ENCODE measurements at places on chromosomes 2 and 18. TPM values are rescaled to one million over a fixed set of nuclear protein-coding genes. Genes with fewer than 3 reads are reported as not detected.
A peak's percentile ranks its signal among the peaks of the same experiment; 100 is the strongest.

The UBE2E3 gene
- 43.1 TPM for total RNA-seq

The FHL2 gene
- total RNA-seq, result 103 TPM

The RND3 gene
- 57.1 TPM for total RNA-seq

The WNT6 gene
- total RNA-seq, result 0.37 TPM

- DNase-seq, result no peak
- H3K4me1 ChIP-seq, result no peaks in the 10 kb centered on the region
- H3K4me3 ChIP-seq, result no peak overlapping the region
- H3K36me3 ChIP-seq, result no peaks in the 10 kb centered on the region
Measured at GRCh38 chr18:25310045-25310444, 41.9 kb downstream of the ZNF521 start.

- H3K4me3 ChIP-seq, result no peak overlapping the region
- no peaks in the 10 kb centered on the region for H3K27me3 ChIP-seq
- peak overlapping the region; percentile 26 for H3K27ac ChIP-seq
- H3K36me3 ChIP-seq, result no peaks in the 10 kb centered on the region
- no peaks in the 10 kb centered on the region for H3K4me1 ChIP-seq
Measured at GRCh38 chr18:77209587-77209986, 40.1 kb upstream of the GALR1 start.

DNA sequence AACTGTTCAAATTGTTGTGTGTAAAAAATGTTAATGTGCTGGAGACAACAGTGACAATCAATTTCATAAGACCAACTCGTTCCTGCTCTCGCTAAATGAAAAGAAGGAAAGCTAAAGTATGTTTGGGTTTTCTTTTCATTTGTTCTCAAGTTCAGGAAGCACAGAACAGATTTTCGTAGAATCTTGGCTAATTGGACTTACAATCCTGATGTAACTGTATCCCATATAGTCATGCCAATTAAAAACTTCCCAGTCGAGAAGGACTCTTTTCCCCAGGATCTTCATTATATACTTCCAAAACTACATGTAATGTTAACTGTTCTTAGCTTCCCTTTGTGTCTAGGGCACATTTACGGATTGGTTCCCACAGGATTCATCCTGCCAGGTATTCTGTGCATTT, 135.4 kb upstream of the ITGB6 start:
- H3K36me3 ChIP-seq, result no peaks in the 10 kb centered on the region
- H3K4me3 ChIP-seq, result no peak overlapping the region

DNA sequence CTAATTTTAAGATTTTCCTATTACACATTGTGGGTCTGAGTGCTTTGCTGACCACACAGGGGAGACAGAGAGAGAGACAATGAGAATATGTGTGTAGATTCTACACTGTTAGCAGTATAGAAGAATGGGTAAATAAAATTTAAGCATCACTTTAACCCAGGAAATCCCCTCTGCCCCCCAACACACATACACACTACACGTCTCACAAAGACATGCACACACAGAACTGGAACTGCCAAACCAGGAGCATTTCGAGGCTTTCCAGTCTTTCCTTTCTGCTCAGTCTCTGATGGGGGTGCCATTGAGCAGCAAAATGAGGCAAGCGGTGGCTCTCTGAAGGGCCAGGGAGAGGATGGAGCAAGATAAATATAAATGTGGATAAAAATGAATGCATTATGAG, 2.5 kb downstream of the MERTK start:
- peaks cover 6% of the 10 kb centered on the region for H3K4me1 ChIP-seq
- DNase-seq, result peak; percentile 50
- H3K27me3 ChIP-seq, result no peaks in the 10 kb centered on the region
- no peak overlapping the region for H3K4me3 ChIP-seq

DNA sequence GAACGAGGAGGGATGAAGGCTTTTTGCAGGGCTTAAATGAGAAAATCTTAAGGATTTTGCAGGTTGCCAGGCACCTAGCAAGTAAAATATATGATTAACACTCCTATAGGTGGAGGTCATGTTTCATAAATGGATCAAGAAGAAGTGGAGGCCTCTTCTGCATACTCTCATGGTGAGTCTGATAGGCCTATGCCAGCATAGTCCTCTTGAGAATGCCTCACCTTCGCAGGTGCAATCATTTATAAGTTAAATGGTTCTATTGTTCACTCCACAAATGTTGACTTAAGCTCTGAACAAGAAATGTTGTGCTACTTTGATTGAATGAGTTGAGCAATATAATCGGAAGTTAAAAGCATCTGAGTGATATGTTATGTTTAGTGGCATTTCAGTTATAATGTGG, 12.1 kb downstream of the LRRTM1 start:
- no peaks in the 10 kb centered on the region for H3K27me3 ChIP-seq
- no peak overlapping the region for H3K4me3 ChIP-seq
- H3K4me1 ChIP-seq, result no peaks in the 10 kb centered on the region
- H3K27ac ChIP-seq, result no peak overlapping the region
- DNase-seq, result no peak

All from colonic mucosa (tissue), 4 donors.